ENCODE measurements at places on chromosomes 6 and 20. TPM values are rescaled to one million over a fixed set of nuclear protein-coding genes. Genes with fewer than 3 reads are reported as not detected.

Gene MUC21
- not detected for total RNA-seq

Gene EFCAB8
- 0.10 TPM for total RNA-seq

GRCh38 chr6:26501482-26501986, 1.4 kb downstream of the BTN1A1 start:
- DNase-seq: peak; percentile 29

- no peak for DNase-seq
These were observed 4.5 kb downstream of the SNAI1 start for GRCh38 chr20:49987015-49987867.

GRCh38 chr6:142429195-142429594, 127.4 kb downstream of the ADGRG6 start:
- no peak for DNase-seq

DNA sequence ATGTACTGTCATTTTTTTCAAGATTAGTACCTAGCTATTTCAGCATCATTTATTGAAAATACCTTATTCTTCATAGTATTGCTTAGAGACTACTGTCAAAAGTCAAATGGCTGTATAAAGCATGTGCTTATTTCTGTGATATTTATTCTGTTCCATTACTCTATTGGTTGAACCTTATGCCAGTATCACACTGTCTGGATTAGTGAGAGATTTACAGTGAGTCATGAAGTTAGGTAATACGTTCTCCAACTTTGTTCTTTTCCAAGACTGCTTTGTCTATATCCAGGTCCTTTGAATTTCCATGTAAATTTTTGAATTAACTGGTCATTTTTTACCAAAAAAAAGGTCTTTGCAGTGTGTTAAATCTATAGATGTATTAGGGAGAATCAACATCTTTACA, 18.6 kb upstream of the RNF217 start:
- DNase-seq: no peak
